CD4-positive, alpha-beta T cell treated with Interleukin-2 at 100 ng/mL for 4 hours (primary cell): ENCODE measurements at places on chromosomes 13 and 19.
A peak's percentile ranks its signal among the peaks of the same experiment; 100 is the strongest.

DNA sequence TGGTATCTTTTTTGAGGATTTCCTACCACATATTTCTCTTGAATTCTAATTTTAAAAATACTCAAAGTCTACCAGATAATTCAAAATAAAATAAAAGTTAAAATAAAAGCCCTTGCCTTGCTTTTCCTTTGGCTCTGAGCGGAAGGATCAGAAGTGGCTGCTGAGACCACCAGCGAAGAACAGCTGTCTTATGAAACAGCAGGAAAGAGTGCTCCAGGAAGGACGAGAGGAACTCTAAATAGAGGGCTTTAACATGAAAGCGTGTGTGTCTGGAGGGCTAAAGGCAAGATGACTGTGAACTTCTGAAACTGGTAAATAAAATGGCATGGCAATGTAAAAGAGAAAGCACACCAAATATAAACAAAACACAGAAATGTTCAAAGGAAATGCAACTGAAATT, 521.5 kb upstream of the SPRY2 start:
- DNase-seq: no peak

- no peak for DNase-seq
These were observed 18.8 kb downstream of the CYTH2 start for GRCh38 chr19:48487948-48488347.

DNA sequence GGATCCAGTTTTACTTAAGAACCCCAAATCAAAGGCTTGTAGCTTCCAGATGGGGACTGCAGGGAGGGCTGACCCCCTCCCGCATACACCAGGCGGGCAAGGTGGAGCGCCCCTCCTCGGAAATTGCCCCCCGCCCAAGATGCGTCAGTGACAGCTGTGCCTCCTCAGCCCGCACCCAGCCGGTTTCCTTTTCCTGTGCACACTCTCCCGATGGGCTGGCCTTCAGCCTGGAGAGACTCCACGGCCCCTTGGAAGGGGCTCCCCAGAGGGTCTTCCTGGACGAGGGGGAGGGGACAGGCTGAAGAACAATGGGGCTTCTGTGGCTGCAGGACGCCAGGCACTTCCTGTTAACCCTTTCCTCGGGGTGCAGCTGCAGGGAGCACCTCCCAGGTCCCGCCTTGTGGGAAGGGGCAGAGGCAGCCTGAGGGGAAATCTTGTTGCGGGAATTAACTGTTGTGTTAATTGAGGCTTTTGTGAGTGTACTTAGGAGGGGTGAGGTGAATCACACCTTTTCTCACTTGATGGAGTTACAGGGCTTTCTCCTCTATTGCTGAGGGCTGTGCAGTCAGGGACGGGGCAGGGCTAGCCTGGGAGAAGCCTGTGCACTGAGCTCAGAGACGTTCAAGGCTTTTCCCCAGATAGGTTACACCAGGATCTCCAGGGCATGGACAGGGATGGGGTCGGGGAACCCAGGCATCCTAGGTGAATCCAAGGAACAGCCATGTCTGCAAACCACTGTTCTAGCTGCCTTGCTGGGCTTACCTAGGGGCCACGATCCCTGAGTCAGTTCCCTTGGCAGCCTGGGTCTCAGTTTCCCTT, 14.3 kb downstream of the IER2 start:
- peak; percentile 50 for DNase-seq

DNA sequence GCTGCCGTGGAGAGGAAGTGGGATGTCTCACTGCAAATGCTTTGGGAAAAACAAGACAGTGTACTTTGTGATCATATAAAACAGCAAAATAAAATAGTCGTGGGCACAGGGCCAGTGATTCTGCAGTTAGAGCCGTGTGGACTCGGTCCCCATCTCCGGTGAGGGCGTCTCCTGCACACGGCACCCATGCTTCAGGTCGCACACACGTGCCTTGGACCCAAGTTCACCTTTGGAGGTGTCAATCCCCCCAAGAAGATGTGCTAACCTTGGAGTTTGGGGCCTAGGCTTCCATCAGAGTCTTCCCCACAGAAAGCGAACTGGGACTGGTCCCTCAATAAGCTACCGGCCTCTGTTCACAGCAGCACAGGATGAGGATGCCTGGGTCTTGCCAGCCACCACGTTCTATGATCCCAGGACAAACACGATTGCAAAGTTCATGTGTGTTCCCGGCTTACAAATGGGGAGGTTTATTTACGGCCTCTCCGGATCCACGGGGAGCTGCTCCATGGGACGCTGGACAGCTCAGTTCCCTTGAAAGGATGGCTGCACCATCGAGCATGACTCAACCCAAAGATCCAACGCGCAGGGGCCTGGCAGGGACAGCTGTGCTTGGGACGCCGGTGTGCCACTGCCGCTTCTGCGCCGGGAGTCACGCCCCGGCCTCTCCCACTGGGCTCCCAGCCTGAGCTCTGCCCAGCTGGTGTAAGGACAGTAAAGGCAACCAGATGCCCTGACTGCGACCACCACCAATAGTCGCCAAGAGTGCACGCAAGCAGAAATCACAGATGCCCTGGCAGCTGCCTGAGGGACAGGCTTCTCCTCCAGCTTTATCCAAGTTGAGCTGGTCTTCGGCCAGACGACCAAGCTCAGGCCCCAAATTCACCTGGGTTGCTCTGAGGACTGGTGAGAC, 8.6 kb downstream of the GAS6 start:
- DNase-seq: no peak

- peak; percentile 30 for DNase-seq
These were observed 496 bp downstream of the ZNF574 start for GRCh38 chr19:42076380-42076944.

GRCh38 chr13:69585656-69586055, 522.0 kb upstream of the ATXN8OS start:
- DNase-seq: no peak

DNA sequence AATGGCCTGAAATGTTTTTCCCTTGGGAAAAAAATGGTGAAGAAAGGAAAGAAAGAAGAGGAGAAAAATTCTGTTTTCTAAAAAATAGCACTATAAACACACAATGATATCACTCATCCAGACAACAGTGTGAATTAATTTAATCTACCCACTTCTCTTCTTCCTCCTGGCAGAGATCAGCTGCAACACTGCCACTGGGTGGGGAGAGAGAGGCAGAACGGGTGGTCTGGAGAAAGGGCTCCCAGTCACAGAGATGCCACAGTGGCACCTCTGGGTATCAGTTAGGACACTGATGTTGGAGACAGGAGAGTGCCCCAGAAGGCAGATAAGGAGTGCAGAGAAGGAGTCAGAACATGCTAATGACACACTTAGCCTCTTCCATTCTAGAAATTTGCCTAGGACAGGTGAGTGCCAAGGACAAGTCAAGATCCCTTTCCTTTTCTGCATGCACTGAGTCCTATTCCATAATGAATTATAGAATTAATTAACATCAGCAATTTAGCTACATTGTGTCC, 168.6 kb downstream of the SUCLA2 start:
- no peak for DNase-seq

DNA sequence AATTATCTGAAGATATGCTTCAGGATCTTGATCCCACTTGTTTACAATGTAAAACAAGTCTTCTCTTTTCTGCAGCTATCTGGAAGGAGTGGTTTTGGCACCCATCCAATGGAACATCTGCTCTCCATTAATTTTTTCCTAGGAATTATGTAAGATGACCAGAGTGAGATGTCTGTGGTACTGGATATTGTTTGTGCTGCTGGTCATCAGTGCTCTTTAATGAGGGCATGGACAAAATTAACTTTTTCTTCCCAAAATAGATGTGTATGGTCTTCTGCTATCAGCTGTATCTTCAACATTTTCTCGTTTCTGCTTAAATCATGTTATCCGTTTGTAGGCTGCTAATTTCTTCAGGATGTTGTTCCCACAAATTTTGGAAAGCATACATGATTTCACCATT, 415.4 kb upstream of the KLHL1 start:
- no peak for DNase-seq

DNA sequence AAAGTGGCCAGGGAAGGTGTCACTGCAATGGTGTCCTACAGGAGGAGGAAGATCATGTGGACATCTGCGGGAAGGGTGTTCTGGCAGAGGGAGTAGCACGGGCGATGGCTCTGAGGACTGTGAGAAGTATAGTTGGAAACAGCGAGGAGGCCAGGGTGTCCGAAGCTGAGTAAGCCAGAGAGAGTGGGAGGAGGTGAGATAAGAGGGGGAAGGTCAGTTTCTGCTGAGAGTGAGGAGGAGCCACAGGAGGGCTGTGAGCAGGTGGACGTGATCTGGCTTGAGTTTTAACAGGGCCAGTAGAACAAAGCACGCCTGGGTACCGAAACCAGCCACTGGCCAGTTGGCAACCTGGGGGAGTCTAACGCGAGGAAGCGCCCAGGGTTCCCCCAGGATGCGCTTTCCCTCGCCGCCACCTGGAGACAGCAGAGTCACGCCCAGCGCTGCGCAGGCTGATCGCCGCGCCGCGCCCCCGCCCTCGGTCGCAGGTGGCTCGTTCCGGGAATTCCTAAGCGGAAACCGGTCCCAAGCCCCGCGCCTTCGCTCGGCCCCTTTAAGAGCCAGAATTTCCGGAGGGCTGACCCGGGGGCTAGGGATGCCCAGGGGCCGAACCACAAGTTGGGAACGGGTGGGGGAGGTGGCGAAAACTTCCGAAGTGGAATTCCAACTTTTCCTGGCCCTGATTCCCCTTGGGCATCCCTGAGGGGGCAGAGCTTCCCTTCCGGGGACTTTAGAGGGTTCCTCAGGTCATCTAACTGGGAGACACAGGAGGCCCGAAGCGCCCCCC, 1.1 kb upstream of the LSR start:
- DNase-seq: peak; percentile 62

DNA sequence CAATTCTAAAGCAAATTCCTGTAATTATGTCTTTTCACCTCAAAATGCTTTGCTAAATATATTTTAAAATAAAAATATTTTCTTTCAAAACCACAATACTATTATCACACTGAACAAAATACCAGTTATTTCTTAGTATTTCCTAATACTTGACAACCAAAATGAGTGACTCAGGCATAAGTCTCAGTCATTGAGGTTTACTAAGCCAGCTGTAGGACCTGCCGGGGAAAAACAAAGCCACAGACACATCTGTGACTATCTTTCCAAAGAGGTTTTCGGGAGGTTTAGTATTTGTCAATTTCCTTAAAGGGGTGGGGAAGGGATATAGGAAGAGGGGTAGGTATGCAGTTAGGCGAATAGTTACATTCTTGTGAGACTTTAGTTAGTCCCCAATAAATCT, 3.2 kb upstream of the ZNF235 start:
- no peak for DNase-seq

DNA sequence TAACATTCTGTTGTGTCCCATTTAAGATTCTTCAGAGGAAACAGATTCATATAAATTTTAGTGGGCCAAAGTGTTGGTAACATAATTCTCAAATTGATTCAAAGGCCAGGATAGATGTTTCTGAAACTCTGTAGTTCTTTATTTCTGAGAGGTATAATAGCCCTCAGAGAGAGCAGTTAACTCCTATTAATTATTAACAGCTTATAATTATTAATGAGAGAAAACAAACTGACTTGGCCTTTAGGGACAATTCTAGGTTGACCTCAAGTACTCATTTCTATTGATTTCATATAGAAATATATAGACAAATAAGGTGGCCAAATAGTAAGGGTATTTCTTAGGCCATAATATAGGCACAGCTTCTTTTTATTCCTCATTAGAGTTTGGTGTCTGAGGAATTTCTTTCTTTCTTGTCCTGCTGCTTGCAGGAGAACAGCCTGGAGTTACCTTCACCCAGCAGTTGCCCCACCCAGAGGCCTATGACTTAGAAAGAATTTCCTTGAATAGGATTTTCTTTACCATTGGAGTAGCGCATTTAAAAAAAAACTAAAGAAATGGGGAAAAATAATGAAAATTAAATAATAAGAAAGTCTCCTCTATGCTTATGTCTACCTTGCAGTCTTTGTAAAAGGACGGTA, 1430.1 kb upstream of the SPRY2 start:
- DNase-seq: no peak

GRCh38 chr13:106530980-106531481, 4.4 kb downstream of the EFNB2 start:
- no peak for DNase-seq

DNA sequence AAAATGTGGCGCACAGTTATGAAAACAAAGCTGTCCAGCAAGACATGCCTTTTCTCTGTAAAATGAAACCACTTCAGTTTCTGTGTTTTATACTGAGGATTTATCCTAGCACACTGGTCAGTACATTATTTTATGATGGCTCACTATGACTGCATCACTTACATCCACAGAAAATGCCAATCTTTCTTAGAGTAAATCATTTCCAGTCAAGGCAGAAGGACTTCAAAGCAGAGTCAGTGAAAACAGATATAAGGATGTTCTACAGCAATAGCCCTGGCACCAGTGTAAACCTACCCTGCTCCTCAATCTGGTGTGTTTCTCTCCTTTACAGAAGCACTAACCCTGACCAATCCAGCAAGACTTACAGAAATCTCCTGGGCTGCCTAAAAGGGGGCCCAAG, 473.5 kb downstream of the GPC6 start:
- no peak for DNase-seq

DNA sequence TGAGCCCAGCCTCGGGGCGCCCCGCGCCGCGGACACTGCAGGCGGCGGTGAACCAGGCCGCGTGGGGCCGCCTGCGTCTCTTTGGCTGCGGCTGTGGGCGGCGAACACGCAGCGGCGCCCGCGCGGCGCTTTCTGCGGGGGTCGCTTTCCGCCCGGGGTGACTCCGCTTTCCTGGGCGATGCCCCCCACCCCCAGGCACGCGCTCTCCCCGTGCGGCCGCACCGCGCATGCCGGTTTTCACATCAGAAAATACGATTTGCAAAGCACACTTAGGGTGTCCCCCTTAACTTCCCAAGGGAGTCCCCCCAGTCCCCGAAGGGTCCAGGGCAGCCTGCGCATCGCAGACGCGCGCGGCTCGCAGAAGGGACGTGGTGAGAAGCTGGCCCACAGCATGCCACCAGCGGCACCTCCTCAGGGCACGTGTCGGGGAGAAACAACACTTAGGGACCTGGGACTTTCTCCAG, 5.3 kb downstream of the F7 start:
- no peak for DNase-seq

DNA sequence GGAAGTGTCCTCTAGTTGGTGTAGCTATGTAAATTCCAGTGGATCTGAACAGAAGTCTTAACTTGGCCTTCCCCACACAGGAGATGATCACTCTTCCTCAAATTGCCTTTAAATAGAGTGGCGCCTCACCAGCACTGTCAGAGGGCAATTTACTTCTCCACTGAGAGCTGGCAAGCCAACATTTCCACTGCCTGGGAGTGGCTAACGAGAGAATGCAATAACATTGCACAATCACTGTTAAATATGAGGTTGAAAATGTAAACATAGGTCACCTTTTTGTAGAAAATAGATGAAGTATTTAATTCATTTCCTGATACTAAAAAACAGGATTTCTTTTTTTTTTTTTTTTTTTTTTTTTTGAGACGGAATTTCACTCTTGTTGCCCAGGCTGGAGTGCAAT, 55.4 kb upstream of the UBL3 start:
- no peak for DNase-seq
